Activated CD4-positive, alpha-beta memory T cell treated with anti-CD3 and anti-CD28 coated beads for 36 hours (primary cell): ENCODE measurements at places on chromosomes 5 and 9.
A peak's percentile ranks its signal among the peaks of the same experiment; 100 is the strongest.

DNA sequence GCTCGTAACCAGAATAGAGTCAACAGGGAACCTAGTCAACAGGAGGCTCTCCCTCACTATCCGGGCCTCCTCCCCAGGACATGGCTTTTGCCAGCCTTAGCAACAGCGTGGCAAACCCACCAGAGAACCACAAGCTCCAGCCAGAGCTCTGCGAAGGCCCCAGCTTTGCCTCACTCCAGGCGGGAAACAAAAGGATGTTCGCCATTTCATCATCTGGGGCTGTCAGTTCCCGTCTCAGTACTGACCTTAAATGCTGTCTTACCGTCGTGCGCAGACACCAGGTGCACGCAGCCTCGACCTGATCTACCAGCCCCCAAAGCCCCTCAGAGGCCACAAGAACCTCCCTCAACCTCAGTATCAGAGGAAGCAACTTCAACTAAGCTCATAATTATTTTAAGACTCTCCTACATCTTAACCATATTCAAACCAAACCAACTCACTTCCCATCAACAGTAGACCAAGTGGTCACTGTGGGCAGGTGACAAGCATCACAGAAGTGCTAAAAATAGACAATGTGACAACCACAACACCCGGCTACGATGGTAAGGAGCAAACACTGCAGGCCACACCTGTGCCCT, 71.4 kb downstream of the SEMA4D start:
- peak; percentile 69 for DNase-seq

- DNase-seq = no peak
These were observed 296.8 kb downstream of the PDE4D start for GRCh38 chr5:59596586-59597350.

- DNase-seq = peak; percentile 1
These were observed 81.7 kb downstream of the ADAMTS2 start for GRCh38 chr5:179263391-179264052.

DNA sequence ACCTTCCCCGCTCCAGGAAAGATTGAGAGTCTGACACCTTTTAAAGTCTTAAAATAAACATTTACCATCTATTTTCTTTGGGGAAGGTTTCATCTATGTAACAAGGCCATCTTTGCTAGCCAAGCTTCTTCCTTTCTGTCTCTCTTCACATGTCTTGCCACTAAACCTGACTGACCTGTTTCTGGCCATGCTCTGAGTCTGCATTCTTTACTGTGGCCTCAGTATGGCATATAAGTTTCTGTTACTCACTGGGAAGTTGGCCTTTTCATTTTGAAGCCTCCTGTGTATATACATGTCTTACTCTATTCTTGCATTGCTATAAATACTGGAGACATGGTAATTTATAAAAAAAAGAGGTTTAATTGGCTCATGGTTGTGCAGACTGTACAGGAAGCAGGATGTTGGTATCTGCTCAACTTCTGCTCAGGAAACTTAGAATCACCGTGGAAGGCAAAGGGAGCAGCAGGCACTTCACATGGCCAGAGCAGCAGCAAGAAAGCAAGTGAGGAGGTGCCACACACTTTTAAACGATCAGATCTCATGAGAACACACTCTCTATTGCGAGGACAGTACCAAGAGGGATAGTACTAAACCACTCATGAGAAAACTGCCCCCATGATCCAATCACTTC, 48.1 kb downstream of the KCNV2 start:
- peak; percentile 15 for DNase-seq

GRCh38 chr5:170338933-170339779, 41.6 kb upstream of the LCP2 start:
- DNase-seq = peak; percentile 80

GRCh38 chr5:179264053-179264782, 81.0 kb downstream of the ADAMTS2 start:
- peak; percentile 1 for DNase-seq

DNA sequence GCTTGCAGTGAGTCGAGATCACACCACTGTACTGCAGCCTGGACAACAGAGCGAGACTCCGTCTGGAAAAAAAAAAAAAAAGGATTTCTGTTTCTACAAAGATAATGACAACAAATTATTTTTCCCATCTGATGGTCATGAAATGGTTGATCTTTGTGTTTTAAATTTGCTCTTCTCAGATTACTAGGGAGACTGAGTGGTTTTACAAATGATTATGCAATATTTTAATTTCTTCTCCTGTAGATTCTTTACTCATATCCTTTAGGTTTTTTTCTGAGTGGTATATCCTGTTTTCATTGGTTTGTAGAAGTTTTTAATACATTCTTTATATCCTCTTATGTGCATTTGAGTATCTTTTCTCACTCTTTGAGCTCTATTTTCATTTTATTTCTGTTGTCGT, 20.6 kb upstream of the AUH start:
- no peak for DNase-seq

DNA sequence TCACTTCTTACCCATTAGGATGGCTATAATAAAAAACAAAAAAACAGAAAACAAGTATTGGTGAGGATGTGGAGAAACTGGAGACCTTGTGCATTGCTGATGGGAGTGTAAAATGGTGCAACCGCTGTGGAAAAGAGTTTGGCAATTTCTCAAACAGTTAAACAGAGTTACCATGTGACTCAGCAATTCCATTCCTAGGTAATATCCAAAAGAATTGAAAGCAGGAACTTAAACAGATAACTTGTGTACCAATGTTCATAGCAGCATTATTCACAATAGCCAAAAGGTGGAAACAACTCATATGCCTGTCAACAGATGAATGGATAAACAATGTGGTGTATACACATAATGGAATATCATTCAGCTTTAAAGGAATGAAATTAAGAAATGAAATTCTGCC, 28.9 kb downstream of the DCP2 start:
- DNase-seq = no peak

GRCh38 chr5:62606878-62607277, 28.3 kb downstream of the LRRC70 start:
- DNase-seq = no peak

GRCh38 chr9:110455860-110456259, 118.2 kb upstream of the TXNDC8 start:
- no peak for DNase-seq

DNA sequence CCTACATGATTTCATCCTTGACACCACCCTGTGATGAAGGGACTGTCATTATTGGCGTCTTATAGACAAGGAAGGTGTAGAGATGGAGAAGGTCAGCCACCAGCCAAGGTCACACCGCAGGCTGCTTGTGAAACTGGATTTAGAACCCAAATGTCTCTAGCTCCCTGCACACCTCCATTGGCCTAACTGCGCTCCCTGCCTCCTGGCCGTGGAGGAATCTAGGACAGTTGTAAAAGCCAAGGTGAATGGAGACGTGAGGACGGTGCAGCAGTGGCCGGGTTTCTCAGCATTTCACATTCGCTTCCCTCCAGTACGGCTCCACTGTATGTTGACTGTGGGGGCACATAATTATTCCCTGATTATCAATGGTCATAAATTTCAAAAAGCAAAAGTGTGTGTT, 119.9 kb downstream of the NSG2 start:
- DNase-seq = no peak

DNA sequence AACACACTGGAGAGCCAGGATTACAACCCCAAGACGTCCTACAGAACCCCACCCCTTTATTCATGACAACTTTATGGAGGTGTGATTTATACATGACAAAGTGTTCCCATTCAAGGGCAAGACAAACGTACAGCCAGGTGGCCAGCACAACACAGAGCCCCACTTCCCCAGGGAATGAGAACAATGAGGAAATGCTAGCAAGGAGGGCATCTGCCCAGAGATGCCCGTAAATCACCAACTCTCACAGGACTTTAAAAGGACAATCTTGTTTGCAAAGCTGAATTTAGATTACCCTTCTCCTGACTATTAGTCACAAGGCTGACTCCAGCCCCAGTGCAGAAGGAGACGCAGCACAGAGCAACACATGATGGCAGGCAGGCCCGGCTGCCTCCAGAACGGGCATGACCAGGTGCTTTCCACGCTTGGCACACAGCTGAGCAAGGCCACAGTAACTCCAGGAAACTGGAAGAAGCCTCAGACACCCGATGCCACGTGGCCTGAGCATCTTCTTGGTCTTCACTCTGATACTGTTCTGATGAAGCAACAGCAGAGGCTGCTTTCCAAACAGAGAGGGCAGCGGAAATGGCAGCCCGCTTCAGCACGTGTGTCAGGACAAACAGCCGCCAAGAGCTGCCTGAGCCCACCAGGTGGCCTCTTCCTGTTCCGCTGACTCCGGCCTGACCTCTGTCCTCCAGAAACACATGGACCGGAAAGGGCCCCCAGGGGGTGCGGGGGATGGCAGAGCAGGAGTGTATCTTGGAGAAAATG, 51.4 kb downstream of the ROR2 start:
- DNase-seq = no peak
